Daoy (cell line): ENCODE measurements at places on chromosomes 2 and 18.

GRCh38 chr2:10269711-10270610, 32.7 kb upstream of the HPCAL1 start:
- no peak for DNase-seq

- DNase-seq: no peak
These were observed 172.2 kb downstream of the LDLRAD4 start for GRCh38 chr18:13390711-13391110.

DNA sequence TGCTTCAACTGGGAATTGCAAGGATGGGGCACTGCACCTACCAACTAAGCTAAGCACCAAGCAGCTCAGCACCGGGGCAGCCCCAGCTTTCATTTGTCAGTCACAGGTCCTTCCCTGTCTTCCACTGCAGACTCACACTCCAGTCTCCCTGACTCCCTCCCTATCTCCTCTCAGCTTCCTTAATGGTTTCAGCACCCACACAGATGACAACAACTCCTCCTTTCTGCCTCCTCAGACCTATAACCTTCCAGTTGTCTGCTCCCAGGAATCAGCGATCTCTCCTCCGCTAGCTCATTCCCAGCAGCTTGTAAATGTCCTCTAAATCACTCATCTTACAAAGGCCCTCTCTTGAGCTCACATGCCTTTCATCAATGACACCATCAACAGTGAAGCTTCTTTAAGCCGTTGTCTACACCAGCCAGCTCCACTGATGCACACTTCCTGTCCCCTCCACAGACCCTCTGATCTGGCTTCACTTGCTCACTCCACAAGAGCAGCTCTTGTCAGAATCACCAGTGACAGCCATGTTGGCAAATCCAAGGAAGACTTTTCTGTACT, 32.1 kb downstream of the CLASP1 start:
- no peak for DNase-seq

- DNase-seq: peak; percentile 66
These were observed 29.6 kb downstream of the MCEE start for GRCh38 chr2:71100195-71100964.

DNA sequence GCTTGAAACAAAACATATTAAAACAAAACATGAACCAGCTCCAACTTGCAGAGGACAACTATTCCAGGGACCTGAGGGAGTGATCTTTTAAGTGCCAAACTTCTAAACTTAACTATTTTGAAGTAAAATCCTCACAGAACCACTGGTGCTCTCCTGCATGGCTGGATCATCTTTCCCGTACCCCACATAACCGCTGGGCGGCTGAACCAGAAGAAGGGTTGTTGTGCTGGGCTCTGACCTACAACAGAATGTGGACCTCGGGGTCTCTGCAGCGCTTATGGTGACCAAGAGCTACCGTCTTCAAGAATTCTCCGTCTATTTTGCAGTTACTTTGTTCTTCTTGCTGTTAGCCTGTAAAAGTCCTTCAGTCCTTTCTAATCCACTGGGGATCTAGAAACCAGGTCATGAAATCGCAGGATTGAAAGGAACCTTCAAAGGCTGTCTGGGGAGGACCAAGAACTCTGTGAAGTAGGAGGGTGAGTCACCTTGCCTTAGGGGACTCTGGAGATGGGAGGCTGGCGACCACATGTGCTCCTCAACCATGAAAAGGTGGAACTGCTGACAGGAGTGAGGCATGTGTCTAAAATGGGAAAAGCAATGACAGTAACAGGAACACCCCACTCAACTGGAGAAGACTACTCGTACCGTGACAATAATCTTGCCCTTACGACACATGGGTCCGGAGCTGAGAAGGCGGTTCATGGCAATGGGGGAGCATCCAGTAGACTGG, 46.6 kb downstream of the HDLBP start:
- DNase-seq: peak; percentile 48

- DNase-seq: no peak
These were observed 271.8 kb downstream of the ZNF521 start for GRCh38 chr18:25080211-25080610.

DNA sequence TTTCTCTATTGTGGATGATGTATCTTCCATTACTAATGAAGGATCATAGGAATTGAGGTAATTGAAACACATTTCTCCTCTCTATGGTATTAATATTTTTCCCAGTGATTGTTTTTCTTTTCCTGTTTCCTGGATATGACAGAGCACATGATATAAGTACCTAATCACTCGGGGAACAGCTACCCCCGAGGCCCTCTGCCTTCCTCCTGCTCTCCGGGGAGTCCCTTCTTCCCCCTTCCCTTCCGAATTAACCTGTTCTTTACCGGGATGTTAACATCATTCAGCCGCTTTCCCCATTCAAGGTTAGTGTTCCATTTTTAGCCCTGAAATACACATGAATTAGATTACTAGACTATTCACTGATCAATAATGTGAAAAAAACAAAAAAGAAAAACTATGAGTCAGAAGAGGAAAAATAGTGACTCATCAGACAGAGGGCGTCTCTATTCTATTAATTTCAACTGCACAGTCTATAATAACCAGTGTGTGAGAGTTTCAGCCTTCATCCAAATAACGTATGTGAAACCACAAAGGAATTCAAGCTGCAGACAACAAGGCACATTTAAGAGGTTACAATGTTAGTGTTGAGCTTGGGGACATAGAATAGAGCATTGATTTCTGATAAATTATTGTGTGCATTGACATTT, 450.8 kb downstream of the DLGAP1 start:
- no peak for DNase-seq

DNA sequence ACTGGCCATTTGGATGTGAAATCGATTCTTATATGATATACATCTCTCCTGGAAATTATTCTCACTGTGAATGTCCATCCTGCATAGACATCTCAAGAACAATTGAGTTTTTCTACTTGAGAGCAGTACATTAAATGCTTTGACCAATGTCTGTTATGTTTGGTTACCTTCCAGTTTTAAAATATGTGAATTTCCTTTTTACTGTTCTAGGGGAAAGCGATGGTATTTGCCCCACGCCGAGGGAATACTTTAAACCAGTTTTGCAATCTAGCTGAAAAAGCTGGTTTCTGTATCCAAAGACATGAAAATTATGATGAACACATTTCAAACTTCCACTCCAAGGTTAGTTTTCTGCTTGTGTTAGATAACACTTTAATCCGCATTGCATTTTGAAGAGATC, 175.3 kb upstream of the SIX3 start:
- no peak for DNase-seq

DNA sequence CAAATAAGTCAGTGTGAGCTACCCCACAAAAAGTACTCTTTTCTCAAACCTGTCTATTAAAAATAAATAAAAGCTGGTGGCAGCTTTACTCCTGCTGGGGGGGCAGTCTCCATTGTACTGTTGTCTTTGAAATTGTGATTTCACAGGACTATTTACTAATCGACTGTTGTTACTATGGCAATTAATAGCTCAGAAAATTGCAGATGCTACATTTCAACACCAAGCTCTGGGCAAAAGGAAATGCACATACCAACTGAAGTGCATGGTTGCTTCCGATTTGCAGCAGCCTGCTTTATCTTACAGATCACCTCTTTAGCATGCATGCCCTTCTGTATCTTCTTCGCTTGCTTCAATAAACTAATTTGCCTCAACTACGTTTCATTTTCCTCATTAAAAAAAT, 117.6 kb upstream of the DAPL1 start:
- no peak for DNase-seq

DNA sequence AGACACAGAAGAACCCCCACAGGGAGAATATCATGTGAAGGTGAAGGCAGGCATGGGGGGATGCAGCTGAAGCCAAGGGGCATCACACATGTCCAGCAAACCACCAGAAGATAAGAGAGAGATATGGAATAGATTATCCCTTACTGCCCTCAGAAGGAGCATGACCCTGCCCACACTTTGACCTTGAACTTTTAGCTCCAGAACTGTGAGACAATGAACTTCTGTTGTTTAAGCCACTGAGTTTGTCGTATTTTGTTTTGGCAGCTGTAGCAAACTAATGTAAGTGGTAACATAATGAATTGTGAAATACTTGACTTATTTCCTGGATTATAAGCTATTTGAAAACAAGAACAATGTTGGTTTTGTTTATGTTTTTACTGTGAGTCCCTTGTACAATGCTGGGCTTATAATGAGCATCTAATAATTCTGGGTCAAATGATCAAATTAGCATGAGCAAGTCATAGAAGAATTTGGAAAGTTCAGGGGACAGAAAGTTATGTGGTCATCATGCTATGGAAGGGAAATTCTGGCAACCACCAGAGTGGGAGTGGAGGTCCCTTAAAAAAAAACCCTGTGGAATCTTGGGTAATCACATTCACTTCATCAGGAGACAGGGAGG, 541.0 kb upstream of the KLHL29 start:
- DNase-seq: no peak

DNA sequence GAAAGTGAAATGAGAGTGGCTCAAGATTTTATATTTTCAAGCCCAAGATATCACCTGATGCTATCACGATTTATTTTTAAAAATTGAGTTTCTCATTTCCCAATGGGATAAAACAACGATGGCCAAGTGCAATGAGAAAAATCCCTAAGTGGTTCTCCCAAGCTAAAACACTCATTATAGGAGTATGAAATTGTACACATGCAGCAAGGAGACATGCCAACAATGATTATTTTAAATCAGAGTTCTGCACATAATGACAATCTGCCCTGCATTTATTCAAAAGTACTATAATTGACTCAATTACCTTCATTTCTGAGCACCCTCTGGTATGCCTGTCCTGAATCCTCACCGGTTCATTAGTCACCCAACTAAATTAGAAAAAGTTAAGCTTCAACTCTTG, 12.7 kb downstream of the CYTIP start:
- no peak for DNase-seq
